Cortex of kidney (tissue), 1 donor: ENCODE measurements at places on chromosomes 12 and 14.

GRCh38 chr14:25484906-25485305 lies 435.0 kb upstream of the STXBP6 start:
- no peak for DNase-seq

GRCh38 chr12:62211510-62211909 lies 48.7 kb upstream of the USP15 start:
- no peak for DNase-seq

DNA sequence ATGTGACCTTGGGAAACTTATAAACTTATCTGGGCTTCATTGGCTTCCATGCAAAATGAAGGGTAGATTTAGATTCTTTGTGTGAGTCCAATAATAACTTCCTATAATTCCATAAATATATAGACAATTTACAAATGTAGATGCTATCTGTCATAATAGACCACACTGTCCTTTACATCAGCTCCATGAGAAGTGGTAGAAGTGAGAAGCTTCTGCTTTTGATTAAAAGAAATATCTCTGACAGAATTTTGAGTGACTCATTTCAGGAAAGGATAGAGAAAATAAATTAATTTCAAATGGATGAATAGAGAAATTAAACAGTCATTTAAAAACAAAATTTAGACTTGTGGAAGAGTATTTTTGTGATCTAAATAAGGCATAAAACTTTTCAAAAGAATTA lies 329.7 kb upstream of the ATP2B1 start:
- DNase-seq = no peak

- no peak for DNase-seq
These were observed 29.3 kb downstream of the PIWIL1 start for GRCh38 chr12:130367003-130367402.

GRCh38 chr12:73935817-73936216 lies 601.8 kb upstream of the ATXN7L3B start:
- no peak for DNase-seq

DNA sequence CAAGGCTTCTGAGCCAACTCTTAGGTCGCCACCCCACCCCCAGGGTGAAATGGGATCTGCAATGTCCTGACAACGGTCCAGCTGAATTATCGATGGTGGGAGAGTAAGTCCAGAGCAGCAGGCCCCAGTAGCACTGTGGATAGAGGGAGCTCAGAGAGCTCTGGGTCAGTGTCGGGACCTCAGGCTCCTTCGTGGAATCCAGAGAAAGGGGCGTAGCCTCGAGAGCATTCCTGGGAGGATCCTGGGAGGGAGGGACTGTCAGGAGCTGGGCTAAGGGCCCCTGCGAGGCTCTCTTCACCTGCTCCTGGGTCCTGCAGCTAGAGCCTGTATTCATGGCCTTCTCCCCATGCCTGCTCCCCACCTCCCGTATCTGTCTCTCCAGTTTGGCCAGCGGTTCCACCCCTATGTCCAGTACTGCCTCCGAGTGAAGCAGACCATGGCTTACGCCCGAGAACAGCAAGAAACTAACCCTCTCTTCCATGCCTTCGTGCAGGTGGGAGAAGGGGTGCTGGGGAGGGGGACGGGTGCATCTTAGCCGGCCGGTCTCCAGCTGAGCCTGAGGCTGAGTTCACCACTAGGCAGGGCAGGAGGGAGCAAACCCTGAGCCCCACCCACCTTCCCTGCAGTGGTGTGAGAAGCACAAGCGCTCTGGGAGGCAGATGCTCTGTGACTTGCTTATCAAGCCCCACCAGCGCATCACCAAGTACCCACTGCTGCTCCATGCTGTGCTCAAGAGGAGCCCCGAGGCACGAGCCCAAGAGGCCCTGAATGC lies 6.6 kb downstream of the PLEKHG6 start:
- no peak for DNase-seq

DNA sequence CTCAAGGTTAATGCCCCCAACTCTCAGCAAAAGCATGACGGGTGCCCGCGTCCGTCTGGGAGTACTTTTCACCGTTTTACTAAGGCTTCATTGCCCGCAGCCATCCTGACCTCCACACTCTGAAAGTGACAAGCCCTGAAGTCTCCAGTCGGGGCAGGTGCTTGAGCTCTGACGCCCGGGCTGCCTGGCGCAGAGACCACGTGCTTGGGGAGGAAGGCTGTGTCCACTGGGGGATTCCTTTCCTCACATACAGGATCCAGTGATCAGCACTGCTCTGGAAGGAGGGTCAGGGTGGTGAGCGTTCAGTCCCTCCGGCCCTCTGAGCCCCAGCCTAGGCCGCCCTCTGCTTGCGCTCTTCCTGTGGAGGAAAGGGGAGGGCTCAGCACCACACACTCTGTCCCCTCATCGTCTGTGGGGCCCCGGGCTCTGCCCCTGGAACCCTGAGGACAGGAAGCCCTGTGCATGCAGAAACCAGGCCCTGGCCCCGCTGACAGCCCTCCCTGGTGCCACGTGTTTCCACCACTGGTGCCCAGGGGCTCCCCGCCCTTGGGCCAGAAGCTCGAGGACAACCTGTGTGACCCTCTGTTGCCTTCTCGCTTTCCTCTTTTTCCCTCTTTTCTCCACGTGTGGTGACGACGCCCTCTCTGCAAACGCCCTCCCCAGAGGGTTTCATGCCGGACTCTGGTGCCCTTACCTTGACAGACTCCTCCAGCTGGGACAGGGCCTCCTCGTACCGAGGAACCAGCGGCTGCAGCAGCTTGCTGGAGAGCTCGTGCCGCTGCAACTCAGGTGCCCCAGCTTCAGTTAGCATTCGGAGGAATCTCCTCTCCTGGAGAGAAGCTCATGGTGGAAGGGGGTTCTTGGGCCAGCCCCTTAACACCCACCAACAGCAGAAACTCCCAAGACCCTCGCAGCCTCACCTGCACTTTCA lies 4.9 kb downstream of the DDX51 start:
- DNase-seq = no peak

DNA sequence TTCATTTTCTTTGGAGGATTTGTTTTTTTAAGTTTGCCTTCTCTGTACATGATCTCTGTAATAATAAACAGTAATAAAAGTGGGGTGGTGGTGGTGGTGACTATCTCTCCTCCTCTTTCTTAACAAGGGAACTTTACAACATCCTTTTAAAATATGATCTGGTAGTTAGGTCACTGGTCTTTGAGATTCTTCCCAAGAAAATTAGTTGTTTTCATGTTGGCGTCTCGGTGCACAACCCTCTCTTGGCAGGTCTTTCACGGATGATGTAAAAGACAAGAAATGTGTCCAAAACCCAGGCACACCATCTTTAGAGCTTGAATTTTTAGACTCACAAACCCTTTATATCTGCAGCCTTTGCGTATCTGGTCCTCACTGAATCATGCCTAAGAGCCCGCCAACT lies 488.5 kb upstream of the TBX3 start:
- DNase-seq = no peak

DNA sequence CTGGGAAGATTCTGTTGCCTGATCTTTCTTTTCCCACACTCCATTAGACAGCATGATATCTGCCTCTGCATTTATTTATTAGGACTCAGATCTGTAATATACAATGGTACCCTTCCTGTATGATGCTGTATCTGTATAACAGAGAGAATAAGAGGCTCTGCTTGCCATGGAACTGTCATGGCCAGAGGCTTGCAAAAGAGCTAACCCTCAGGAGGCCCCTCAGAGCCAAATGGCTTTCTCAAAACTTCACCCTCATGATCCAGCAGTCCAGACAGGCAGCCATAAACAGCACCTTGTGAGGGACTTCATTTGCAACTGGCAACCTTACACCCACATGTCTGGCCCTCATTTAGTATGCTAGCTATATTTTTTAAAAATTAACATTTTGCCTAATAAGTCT lies 57.6 kb downstream of the TMEM30B start:
- DNase-seq = no peak

- no peak for DNase-seq
These were observed at the start of gene UBC for GRCh38 chr12:124914392-124915238. TSS of gene UBC (minus strand) at chr12:124914650. CDS start at chr12:124913771, 879 bp downstream.

- no peak for DNase-seq
These were observed 42.4 kb downstream of the YEATS4 start for GRCh38 chr12:69401940-69402339.

DNA sequence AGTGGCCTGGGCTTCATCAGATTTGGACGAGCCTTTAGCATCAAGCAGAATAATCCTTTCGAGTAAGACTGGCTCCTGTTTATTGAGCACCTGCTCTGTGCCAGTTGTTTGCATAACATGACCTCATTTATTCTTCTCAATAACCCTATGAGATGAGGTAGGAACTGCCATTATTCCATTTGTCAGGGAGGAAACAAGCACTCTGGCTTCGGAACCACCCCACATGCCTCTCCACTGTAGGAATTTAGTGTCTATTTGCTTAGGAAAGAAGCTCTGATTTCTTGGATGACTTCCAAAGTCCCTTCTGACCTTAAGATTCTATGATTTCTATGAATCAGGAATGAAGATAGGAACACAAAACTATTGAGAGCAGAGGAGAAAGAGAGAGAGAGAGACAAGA lies 11.0 kb downstream of the SAMD4A start:
- DNase-seq = no peak

- no peak for DNase-seq
These were observed 32.6 kb downstream of the MLXIP start for GRCh38 chr12:122111089-122111641.

DNA sequence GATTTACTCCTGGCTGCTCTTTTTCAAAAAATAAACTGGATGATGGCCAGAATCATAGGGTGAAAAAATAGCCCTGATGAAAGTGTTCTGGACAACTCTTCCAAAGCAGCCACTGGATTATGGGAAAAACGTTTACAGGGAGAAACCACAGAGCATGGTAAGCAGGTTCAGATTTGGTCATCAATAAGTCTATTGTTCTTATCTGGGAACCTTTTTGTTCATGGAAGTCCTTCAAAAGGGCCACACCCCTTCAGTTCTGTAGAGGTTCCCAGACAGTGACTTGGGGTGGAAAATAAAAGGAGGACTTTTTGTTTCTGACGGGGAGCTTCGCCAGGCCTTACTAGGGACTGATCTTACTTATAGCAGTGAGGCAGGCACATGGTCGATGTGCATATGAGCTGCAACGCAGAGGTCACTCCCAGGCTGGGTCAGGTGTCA lies 117.4 kb upstream of the SLC38A2 start:
- DNase-seq = no peak

DNA sequence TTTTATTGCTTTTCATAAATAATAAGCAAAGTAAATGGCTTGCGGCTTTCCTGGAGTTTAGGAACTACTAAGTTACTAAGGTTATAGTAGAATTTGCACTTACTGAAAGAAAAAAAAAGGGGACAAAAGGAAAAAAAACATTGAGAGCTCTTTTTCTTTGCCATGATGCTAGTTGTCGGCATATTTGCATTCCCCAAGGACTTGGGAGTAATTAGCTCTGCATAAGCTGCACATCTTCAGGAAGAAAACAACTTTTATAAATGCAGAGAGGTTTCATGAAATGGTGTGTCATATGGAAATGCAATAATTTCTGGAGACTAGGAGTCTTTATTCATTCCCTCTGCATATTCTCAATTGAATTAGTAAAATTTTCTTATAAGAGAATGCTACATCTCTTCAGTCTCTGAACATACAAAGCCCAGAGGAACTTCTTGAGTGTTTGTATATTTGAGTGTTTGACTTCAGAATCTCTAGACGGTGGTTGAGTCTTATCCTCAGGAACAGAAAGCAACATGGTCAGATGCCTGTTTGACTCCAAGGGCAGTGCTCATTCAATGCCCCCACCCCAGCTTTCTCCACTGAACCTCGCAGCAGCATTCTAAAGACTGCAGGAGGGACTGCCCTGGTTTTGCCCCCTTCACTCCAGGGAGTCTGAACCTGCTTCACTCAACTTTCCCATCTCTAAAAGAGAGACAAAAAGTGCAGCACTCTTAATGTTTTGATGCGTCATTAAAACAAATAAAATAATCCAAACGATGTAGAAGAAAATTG lies 158.9 kb upstream of the EEA1 start:
- no peak for DNase-seq

DNA sequence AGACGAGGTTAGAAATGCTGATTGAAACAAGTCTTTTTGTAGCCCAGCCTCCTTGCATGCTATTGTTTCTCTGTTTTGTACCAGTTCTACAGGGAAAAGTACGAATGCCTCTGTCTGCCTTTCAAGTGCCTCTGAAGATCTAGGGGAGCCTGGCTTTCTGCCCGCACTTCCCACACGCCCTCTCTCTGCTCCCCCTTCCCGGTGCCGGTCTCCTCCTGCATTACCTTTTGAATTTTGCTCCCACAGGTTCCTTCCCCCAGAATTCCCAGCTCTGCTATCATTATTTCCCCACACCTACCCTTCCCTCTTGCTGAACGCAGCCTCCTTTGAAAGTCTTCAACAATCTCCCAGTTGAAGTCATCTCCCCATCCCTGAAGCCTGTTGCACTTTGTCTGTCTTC lies 689.7 kb downstream of the BCL11B start:
- no peak for DNase-seq

DNA sequence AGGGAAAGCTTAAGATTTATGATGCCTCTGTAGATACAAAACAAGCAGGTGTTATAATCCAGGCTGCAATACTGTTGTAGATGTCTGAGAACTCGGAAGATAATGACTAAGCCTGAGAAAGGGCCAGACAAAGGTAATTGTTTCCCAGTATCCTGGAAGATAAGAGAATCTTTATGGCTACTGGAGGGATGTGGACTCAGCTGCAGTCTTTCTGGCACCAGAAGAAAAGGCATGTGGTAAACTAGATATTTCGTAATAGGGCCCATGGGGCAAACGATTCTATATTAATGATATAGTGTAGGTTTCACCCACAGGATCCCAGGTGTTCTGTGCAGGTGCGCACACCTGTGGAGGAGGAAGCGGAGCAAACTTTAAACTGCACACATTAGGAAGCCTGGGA lies 9.2 kb upstream of the APOLD1 start:
- DNase-seq = no peak

GRCh38 chr12:5756338-5756842 lies 188.7 kb downstream of the ANO2 start:
- DNase-seq = no peak

- DNase-seq = no peak
These were observed 259.6 kb upstream of the ALG10B start for GRCh38 chr12:38056701-38057689.

DNA sequence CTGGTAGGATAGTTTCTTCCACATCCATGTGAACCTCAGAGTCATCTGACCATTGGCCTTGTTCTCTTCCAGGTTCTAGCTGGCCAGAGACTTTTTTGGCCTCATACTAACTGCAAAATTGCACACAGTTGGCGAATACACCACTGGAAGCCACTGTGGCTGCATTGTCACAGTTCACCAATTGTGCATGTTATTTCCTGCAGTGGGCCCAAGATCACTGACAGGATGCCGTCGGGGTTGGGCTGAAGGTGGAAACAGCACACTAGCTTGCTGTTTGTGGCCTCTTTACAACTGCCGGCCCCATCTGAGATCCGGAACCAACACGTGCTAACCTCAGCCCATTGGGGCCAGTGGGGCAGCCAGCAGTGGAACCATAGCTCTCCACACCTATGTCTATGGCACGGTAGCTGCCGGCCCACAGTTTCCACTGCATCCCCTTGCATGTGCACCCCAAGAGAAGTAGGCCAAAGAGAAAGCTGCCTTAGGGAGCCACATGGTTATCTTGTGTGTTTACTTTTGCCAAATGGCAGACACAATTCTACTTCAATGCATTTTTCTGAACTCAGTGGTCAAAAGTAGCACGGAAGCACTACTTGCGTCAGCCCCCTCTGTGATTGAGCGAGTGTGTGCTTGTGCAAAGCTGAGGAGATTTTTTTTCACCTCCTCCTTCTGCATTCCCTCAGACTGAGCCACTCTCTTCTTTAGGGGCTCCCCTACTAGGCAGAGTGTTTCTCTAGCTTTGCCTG lies 464.0 kb downstream of the RAD51B start:
- DNase-seq = no peak
